ENCODE measurements at places on chromosomes 3 and 15.

DNA sequence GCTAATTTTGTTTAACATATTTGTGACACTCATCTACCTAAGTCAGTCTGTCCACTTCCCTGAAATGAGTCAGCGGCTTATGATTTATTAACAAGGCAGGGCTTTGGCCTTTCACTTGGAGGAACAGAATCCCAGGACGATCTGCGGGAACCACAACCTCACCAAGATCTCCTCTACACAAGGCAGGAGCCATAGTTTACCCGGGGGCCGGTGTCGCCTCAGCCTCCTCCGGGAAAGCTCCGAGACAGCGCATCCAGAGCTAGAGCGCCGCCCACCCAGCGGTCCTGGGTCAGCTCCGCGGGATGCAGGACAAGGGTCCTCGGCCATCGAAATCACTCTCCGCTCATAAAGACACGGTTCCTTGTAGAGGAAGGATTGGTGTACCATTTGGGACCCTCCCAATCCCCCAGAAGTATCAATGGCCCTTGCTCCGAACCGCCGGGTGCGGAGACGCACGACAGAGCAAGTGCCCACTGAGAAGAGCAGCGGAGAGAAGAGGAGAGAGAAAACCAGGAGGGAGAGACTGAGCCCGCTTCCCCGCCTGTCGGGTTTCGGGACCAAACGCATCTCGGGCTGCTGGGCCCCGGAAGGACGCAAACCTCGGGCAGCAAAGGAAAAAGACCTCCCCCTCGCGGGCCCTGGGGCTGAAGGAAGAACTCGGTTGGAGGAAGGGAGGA lies 13.1 kb upstream of the ALCAM start:
- DNase-seq = no peak

DNA sequence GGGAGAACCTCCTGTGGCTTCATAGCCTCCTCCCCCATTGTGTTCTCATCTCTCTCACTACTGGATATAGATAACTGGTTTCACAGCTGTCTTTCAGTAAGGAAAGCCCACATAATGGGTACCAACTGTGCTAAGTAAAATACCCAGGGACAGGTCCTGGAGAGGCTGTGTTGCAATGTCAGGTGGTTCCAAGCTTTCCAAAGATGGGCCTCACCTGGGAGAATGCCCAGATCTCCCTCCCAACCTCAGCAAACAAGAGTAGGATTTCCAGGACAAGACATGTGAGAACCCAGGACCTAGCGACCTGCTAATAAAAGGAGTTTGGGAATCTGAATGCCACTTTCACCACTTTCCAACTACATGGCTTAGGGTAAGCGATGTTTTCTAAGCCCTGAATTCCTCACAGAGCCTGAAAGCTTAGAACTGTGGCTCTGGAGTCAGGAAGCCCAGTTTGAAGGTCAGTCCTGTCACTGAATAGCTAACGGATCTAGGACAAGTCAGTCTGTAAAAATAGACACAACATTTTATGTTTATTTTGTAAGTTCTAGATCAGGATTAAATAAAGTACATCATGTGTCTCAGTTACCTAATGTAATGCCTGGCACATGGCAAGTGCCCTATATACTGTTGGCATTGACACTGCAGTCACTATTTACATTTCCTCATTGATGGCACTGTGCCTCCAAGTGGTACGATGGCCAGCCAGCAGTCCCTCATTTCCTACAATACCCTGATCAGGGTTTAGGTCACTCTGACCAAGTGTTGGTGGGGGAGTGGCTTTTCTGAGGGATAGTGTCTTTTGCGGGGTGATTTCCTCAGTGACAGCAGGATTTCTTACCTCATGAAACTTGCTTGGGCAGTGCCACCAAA lies 11.9 kb downstream of the CERS3 start:
- DNase-seq = no peak

- DNase-seq = no peak
These were observed 25.4 kb downstream of the COMMD2 start for GRCh38 chr3:149726716-149727407.

DNA sequence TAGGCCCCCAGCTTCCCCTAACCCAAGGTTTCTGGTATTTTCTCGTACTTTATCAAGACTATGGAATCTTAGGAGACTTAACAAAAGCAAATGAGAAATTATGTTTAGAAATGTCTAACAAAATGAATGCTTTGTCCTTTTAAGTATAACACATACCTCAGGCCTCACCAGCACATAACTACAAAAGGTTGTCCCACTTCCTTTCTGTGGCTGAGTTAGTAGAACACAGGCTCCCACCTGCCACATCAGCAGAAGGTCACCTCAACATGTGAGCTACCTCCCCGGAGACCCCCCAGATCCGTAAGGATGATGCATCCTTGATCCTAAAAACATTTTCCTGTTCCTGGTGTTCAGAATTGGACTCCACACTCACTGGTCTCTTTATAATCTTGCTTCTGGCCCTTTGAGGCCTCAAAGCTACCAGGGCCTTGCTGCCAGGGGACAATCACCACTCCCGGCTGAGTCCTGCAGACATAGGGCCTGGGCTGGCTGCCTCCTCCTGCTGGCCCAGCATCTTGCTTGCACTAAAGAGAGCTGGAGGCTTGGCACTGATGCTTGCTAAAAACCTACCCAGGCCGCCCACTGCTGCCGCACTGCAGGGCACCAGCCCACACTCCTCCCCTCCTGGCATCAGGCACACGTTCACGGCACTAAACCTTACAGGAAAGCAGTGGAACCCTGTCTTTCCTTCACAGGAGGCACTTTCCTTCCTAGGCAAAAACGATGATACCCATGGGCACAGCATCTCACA lies 2.9 kb downstream of the CCRL2 start:
- DNase-seq = no peak

- no peak for DNase-seq
These were observed 97.2 kb downstream of the SEC22A start for GRCh38 chr3:123298903-123299302.
